ENCODE measurements at places on chromosomes 3 and 15. TPM values are rescaled to one million over a fixed set of nuclear protein-coding genes. Genes with fewer than 3 reads are reported as not detected.

- H3K36me3 ChIP-seq: no peaks in the 10 kb centered on the region
- H3K27ac ChIP-seq: peak overlapping the region; percentile 57
- H3K4me3 ChIP-seq: peak overlapping the region; percentile 7
- no peak for DNase-seq
- H3K27me3 ChIP-seq: peaks cover 91% of the 10 kb centered on the region
Observed at GRCh38 chr3:147411238-147411814, 2.2 kb downstream of the ZIC1 start.

DNA sequence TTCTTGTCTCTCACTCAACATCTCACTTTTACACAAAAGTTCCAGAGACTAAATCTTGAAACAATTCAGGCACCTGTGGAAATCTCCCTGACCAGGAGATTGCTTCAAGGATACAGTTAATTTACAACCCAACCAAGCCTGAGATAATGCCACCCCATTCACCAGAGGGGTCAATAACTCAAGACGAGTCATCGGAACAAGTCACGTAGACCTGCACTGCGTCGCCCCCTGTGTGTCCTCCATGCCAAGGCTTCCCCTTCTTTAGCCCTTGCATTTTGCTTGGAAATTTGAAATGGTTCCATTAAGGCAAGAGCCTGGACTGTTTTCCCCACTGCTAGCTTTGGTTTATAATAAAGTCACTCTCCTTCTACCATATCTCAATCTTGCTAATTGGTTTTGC lies 129.0 kb upstream of the NEO1 start:
- DNase-seq: no peak
- H3K36me3 ChIP-seq: no peaks in the 10 kb centered on the region
- no peaks in the 10 kb centered on the region for H3K27me3 ChIP-seq
- H3K4me3 ChIP-seq: no peak overlapping the region
- no peak overlapping the region for H3K27ac ChIP-seq

DNA sequence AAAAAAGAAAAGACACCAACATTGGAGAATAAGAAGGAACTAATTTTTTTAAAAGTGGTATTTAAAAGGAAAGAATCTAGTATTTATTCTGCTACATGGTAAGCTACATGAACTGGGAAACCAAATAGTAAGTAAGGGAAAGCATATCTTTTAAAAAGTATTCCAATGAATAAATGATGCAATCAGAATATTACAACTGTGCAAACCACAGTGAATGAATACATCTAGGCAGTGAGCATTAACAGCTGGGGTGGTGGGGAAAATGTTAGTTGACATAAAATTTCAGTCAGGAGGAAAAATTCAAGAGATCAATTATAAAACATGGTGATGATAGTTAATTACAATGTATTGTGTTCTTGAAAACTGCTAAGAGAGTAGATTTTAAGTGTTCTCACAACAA lies 16.9 kb downstream of the ICE2 start:
- H3K4me3 ChIP-seq: no peak overlapping the region
- no peaks in the 10 kb centered on the region for H3K27me3 ChIP-seq
- DNase-seq: no peak
- H3K27ac ChIP-seq: no peak overlapping the region

GRCh38 chr3:57709031-57709430 lies 16.2 kb upstream of the DENND6A start:
- no peak overlapping the region for H3K4me3 ChIP-seq
- no peak overlapping the region for H3K27ac ChIP-seq
- no peak for DNase-seq
- H3K4me1 ChIP-seq: no peaks in the 10 kb centered on the region
- no peaks in the 10 kb centered on the region for H3K27me3 ChIP-seq

- peaks cover 10% of the 10 kb centered on the region for H3K27me3 ChIP-seq
- no peaks in the 10 kb centered on the region for H3K36me3 ChIP-seq
- DNase-seq: no peak
- no peak overlapping the region for H3K4me3 ChIP-seq
- H3K27ac ChIP-seq: no peak overlapping the region
Observed at GRCh38 chr15:68372291-68372811, 59.6 kb downstream of the ITGA11 start.

CHRM5 gene
- total RNA-seq: not detected

PAK6 gene
- total RNA-seq: 13.8 TPM

DNA sequence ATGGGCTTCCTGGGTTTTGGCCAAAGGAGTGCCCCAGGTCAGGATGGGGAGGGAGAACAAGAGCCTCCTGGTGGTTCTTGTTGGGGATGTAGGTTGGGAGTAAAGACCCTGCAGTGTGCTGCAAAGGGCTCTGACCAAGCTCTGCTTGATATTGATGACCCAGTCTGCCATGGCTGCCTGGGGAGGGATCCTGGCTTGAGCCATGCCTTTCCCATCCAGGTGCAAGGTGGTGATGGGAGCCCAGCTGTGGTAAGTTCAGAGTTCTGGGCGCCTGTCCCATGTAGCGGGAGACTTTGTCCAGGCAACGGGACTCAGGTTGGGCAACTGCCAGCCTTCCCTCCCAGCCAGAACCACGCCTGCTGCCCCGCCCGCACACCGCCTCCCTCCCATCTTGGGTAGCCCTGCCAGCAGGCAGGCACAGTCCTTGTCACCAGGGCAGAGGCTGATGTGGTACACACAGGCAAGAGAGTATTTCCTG lies 2.6 kb downstream of the GNAI2 start:
- no peak for DNase-seq
- peak overlapping the region; percentile 93 for H3K4me3 ChIP-seq
- H3K27ac ChIP-seq: no peak overlapping the region
- H3K36me3 ChIP-seq: no peaks in the 10 kb centered on the region

A4GNT gene
- 3.1 TPM for total RNA-seq

PLSCR2 gene
- 0.44 TPM for total RNA-seq

EAF2 gene
- 7.6 TPM for total RNA-seq

SYNPR gene
- total RNA-seq: 13.3 TPM

DUOX2 gene
- total RNA-seq: 0.53 TPM

- DNase-seq: no peak
- H3K27ac ChIP-seq: no peak overlapping the region
- H3K4me3 ChIP-seq: no peak overlapping the region
- peaks cover 2% of the 10 kb centered on the region for H3K36me3 ChIP-seq
Observed at GRCh38 chr3:160379628-160380214, 19.3 kb downstream of the IFT80 start.

- peaks cover 3% of the 10 kb centered on the region for H3K36me3 ChIP-seq
- peaks cover 36% of the 10 kb centered on the region for H3K27me3 ChIP-seq
- H3K27ac ChIP-seq: no peak overlapping the region
- H3K4me3 ChIP-seq: no peak overlapping the region
Observed at GRCh38 chr3:124760601-124761000, 30.3 kb downstream of the UMPS start.

DNA sequence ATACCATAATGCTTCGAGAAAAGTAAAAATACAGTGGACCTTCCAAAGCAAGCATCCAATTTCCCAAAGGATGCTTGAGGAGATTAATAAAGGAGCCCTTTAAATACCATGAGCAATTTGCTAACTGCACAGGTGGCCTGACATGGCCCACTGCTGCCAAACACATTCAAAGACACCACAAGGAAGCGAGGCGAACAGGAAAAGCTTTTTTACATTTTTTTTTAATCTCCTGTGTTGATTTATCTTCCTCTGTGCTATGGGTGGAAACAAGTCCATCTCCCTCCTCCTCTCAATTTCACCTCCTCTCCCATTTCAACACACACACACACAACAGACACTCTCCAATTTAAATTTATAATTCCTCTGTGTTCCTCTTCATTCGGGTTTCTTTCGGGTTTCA lies 243.4 kb downstream of the IGSF11 start:
- H3K36me3 ChIP-seq: no peaks in the 10 kb centered on the region
- no peak overlapping the region for H3K4me3 ChIP-seq
- no peaks in the 10 kb centered on the region for H3K27me3 ChIP-seq
- DNase-seq: no peak

DNA sequence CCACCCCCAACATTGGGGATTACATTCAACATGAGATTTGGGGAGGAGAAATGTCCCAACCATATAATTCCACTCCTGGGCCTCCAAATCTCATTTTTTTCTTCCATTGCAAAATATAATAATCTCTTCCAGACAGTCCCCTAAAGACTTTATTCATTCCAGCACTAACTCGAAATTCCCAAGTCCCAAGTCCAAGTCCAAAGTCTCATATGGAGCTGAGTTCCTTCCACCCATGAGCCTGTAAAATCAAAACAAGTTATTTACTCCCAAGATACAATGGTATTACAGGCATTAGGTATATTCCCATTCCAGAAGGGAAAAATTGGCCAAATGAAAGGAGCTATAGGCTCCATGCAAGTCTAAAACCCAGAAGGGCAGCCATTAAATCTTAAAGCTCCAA lies 56.7 kb downstream of the P2RY1 start:
- DNase-seq: no peak
- H3K4me3 ChIP-seq: no peak overlapping the region
- no peaks in the 10 kb centered on the region for H3K36me3 ChIP-seq
- H3K27ac ChIP-seq: no peak overlapping the region
- peaks cover 18% of the 10 kb centered on the region for H3K27me3 ChIP-seq

- peak; percentile 56 for DNase-seq
- H3K4me1 ChIP-seq: peaks cover under 1% of the 10 kb centered on the region
- H3K36me3 ChIP-seq: no peaks in the 10 kb centered on the region
- H3K4me3 ChIP-seq: no peak overlapping the region
Observed at GRCh38 chr15:90300988-90301706, 35.7 kb downstream of the NGRN start.

CD80 gene
- total RNA-seq: 0.20 TPM

GRCh38 chr15:99249270-99249841 lies at the start of gene TTC23:
TTC23 (minus strand) TSS chr15:99249581; CDS start chr15:99228712, 20,869 bp downstream.
- peaks cover 14% of the 10 kb centered on the region for H3K4me1 ChIP-seq
- H3K4me3 ChIP-seq: no peak within 1 kb of the TSS
- H3K36me3 ChIP-seq: no peaks in the 10 kb centered on the region
- no peak for DNase-seq

DNA sequence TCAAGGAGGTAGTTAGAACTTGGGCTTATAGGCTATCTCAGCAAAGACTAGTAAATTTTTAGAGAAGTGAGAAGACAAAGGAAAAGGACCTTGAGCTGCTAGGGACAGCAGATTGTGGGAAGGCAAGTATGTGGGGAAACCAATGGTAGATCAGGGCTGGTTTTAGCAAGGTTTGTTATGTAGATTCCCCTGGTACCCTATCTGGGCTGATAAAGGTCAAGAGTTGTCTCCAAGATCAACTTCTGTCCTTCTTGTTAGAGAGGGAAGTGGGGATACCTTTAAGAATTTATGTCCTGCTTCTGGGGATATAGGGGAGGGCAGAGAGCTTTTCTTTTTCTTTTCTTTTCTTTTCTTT lies 28.9 kb downstream of the KAT2B start:
- H3K27ac ChIP-seq: peak overlapping the region; percentile 60
- no peaks in the 10 kb centered on the region for H3K27me3 ChIP-seq
- DNase-seq: no peak

TUSC7 gene
- not detected for total RNA-seq

DNA sequence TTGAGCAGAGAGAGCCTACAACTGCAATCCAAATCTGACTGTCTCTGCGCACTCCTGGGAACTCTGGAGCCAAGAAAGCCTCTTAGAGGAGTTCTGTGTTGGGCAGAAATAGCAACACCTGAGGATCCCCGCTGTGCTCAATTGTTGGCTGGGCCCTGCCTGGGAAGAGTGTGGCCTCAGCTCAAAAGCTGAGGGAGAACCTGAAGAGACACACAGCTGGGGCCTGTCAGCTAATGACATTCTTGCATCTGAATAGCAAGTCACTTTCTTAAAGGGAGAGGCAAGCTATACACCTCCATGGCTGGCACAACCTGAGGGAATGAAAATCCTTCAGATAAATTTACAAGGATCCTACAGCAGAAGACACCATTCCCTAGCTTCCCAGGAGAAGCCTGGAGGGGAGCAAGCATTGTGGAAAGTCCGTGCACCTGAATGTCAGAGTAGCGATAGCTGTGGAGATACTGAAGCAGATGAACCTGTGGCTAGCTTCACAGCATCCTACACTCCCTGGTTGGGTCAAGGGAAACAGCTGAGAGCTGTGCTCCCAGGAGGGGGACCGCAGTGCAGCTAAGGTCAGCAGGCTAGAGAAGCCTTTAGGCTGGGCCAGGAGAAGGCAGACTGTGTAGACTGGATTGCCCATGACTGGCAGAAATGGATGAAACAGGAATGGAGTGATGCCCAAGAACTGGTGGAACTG lies 159.9 kb upstream of the PFN2 start:
- no peak overlapping the region for H3K4me3 ChIP-seq
- H3K36me3 ChIP-seq: no peaks in the 10 kb centered on the region
- no peaks in the 10 kb centered on the region for H3K27me3 ChIP-seq
- H3K27ac ChIP-seq: no peak overlapping the region
- peaks cover 4% of the 10 kb centered on the region for H3K4me1 ChIP-seq

Data from progenitor cell of endocrine pancreas (in vitro differentiated cells).